NCI-H524 treated with DMSO at 0.1 percent for 48 hours (cell line): ENCODE measurements at places on chromosomes 13 and 19.

GRCh38 chr13:85366759-85367417 is 432.3 kb downstream of the SLITRK6 start:
- DNase-seq: no peak

DNA sequence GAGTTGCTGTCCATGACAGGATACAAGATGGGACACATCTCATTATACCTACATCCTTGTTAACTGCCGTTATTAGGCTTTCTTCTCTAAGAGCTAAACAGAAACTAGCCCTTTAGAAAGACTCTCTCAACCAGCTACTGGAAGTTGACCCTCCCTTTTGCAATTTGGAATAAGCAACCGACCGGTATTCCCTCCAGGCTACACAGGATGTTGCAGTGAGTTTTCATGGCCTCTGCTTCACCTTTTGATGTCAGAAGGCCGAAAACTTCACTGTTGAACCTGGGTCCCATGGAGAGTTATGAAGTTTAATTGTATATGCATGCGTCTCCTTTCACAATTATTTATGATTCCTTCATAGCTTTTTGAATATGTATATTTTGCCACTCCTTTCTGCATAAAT is 1042.5 kb upstream of the SPRY2 start:
- no peak for DNase-seq

- DNase-seq: no peak
Measured at GRCh38 chr13:111492341-111492950, 172.0 kb downstream of the TEX29 start.

DNA sequence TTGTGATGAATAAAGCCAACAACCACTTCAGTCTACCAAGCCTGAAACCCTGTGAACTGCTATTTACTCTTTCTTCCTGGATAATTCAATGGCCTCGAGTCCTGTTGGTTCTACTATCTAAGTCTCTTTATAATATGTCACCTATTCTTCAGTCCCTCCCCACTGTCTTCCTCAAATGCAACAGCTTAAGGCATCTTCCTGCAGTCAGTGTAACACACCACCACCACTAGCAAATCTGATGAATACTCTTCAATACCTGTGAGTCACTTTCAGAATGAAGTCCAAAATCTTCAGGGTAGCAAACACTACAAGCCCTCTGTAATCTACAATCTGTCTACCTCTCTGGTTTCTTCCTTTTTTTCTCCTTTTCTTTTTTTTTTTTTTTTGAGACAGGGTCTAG is 32.9 kb downstream of the ZDHHC20 start:
- DNase-seq: no peak

DNA sequence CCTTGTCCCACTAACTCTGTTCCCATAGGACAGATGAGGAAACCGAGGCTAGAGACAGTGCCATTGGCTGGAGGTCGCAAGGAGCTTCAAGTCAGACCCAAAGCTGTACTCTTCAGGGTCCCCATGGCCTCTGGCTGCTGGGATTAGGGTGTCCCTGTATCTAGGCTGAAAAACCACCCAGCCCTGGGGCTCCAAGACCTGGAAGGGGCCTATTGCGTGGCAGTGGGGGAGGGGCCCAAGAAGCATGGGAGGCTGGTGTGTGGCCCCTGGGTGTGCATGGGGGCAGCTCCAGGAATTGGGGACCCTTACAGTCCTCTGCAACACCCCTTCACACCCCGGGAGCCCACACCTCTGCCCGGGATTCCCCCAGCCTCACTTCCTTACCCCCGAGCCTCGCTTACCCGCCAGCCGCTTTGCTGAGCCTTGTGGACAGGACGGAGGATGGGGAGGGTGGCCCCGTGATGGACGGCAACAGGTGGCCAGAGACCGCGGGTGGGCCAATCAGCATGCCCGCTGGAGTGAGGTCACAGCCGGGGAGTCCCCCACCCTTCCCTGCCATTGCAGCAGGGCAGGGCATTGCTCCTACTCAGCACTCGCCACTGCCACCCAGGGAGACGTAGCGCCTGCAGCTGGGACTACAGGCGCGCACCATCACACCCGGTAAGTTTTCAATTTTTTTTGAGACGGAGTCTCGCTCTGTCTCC is at the start of gene JSRP1:
Gene JSRP1, minus strand, starts transcription at position 436 of the 704 bp plus-strand sequence. CDS start 1,103 bp downstream, outside the sequence.
- peak; percentile 68 for DNase-seq

- DNase-seq: no peak
Measured at GRCh38 chr13:112838038-112838841, 130.8 kb upstream of the MCF2L start.

GRCh38 chr19:39845584-39845932 is 621 bp downstream of the FBL start:
- DNase-seq: peak; percentile 17

DNA sequence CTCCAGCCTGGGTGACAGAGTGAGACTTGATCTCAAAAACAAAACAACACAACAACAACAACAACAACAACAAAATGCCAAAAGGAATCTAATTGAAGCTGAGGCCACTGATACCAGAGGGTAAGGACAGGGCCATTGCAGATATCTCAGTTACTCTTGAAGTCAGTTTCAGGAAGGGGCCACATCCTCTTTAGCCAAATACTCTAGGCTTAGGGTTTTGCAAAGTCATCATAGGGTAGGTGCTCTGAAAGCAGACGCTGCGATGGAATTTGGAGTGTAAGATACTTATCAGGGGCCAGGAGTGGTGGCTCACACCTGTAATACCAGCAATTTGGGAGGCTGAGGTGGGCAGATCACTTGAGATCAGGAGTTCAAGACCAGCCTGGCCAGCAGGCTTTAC is 46.6 kb upstream of the UBAC2 start:
- DNase-seq: no peak

DNA sequence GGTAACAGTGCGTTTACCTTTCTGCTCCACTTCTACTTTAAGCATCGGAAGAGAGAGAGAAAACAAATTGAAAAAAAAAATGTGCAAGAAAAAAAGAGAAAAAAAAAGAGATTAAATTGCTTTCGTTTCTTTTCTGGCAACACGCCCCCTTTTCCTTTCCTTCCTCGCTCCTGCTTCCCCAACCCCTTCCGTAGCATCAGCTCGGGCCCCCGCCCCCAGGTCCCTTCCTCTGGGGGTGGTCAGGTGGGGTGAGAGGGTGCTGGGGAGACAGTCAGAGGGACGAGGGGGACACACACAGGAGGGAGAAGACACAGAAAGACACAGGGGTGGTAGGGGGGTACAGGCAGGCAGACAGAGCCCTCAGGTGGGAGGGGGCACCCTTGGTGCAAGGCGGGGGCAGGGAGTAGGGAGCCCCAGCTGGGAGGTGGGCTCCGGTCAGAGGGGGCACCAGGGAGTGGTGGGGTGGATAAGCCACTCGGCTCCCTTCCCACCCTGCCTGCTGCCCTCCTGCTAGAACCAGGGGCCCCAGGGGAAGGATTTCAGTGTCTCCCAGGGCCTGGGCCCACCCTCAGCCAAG is 30.7 kb upstream of the ASF1B start:
- no peak for DNase-seq

- no peak for DNase-seq
Measured at GRCh38 chr13:63381078-63381859, 1965.6 kb upstream of the PCDH20 start.

DNA sequence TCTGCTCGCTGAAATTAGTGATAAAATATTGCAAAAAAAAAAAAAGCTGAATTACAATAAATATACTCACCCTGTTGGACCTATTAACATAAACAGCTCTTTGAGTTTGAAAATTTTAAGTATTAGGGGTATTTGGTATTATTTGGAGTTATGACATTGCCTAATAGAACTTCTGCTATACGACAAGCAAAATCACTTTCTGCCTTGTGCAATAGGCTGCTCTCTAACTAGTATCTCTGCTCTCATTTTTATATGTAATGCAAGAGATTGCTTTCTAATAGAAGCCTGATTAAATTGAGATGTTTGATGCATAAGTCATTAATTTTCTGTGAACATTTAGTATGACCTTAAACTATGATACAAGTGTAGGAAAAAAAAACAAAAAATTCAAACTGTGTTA is 5.3 kb downstream of the RGS9BP start:
- no peak for DNase-seq

- no peak for DNase-seq
Measured at GRCh38 chr13:39556866-39557265, 46.1 kb downstream of the LHFPL6 start.

- DNase-seq: no peak
Measured at GRCh38 chr13:79808475-79808874, 327.5 kb downstream of the NDFIP2 start.

GRCh38 chr13:112996671-112997091 is 27.7 kb downstream of the MCF2L start:
- no peak for DNase-seq

DNA sequence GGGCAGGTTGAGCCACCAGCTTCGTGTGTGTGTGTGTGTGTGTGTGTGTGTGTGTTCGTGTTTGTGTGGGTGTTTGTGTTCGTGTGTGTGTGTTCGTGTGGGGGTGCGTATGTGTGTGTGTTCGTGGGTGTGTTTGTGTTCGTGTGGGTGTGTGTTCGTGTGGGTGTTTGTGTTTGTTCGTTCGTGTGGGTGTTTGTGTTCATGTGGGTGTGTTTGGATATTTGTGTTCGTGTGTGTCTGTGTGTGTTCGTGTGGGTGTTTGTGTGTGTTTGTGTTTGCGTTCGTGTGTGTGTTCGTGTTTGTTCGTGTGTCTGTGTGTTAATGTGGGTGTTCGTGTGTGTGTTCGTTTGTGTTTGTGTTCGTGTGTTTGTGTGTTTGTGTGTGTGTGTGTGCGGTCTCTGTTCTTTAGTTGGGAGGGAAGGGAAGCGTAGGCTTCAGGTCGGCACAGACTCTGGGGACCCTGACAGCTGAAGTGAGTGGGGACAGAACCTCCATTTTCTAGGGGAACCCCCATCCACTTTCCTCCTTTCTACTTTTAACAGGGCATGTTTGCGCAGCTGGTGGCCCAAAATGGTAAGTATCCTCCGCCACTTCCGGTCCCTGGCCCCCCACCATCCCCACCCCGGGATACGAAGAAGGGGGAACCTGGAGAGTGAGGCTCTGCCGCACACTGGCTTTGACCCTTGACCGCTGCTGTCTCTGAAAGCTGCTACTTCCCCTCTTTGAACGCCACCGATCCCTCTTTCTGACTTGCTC is 1.6 kb downstream of the TNFSF9 start:
- DNase-seq: no peak

DNA sequence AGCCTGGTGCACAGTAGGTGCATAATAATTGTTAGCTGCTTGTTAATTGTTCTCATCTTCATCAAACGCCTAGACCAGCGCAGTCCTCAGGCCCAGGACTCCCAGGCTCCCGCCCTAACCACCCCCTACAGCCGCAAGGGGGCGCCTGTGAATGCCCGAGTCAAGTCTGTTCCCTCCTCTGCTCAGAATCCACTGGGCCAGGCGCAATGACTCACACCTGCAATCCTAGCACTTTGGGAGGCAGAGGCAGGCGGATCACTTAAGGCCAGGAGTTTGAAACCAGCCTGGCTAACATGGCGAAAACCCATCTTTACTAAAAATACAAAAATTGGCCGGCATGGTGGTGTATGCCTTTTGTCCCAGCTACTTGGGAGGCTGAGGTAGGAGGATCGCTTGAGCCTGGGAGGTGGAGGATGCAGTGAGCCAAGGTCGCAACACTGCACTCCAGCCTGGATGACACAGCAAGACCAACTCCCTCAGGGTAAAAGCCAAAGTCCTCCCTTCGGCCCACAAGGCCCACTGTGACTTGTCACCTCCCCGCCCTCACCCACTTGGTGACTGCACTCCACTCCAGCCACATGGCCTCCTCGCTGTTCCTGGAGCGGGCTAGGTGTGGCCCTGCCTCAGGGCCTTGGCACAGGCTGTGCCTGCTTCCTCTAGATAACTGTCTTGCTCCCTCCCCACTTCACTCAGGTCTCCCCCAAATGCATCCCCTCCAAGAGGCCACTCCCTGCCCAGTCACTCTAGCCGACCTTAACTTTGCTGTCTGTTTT is 9.1 kb downstream of the ZNF653 start:
- DNase-seq: no peak

DNA sequence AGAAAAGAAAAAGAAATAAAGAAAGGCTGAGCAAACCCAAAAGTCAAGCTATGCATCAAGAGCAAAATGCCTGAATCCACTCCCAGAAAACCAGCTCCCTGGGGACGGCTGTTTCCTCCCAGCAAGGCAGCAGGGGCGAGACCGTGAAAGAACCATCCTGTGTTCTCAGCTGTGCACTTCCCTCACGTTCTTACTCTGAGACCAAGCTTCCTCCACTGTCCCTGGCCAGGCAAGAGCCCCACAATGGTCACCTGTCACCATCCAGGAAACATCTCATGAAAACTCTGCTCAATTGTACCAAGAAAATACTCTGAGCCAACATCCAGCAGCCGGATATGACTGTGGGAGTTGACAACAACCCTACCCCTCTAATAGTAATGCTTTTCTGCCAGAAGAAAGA is 22.9 kb downstream of the RAB20 start:
- no peak for DNase-seq

DNA sequence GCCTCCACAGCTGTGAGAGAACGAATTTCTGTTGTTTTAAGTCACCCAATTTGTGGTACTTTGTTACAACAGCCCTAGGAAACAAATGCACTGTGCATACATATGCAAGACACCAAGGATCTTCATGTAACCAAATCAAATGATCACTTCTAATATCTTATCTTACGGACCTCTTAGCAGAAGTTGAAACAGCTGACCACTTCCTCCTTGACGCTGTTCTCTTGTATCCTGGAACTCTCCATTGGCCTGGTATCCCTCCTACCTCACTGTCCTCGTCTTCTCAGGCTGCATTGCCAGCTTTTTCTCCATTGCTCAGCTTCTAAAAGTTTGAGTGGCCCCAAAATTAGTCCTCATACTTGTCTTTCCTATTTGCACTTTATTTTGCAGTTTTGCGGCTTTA is 200.4 kb downstream of the DLEU7 start:
- no peak for DNase-seq

GRCh38 chr13:112391746-112392145 is 15.6 kb downstream of the SPACA7 start:
- no peak for DNase-seq

- DNase-seq: no peak
Measured at GRCh38 chr19:4897146-4897545, 5.5 kb downstream of the ARRDC5 start.

DNA sequence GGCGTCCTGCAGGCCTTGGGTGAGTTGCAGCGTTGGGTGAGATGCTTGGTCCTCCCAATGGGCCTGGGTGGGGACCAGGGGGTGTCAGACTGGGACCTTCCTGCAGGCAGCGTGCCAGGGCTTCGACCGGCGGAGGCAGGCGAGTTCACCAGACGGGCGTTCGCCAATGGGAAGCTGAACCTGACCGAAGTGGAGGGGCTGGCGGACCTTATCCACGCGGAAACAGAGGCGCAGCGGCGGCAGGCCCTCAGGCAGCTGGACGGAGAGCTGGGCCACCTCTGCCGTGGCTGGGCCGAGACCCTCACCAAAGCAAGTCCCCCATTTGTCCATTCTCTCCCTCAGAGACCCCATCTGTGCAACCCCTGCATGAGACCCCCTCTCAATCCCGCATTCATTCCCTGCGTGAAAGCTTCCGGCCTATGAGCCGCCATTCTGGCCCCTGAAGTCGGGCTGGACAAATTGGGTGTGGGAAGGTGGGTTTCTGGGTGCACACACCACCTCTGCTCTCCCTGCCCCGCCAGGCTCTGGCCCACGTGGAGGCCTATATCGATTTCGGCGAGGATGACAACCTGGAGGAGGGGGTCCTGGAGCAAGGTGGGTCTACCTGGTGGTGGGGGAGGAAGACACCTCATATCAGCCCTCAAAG is 1.2 kb downstream of the GTPBP3 start:
- no peak for DNase-seq

- no peak for DNase-seq
Measured at GRCh38 chr13:52128714-52129700, at the start of gene NEK5. NEK5 (minus strand) TSS chr13:52129073; CDS start chr13:52127482, 1,591 bp downstream.
